ENCODE measurements at places on chromosomes 16 and 17.
A peak's percentile ranks its signal among the peaks of the same experiment; 100 is the strongest.

DNA sequence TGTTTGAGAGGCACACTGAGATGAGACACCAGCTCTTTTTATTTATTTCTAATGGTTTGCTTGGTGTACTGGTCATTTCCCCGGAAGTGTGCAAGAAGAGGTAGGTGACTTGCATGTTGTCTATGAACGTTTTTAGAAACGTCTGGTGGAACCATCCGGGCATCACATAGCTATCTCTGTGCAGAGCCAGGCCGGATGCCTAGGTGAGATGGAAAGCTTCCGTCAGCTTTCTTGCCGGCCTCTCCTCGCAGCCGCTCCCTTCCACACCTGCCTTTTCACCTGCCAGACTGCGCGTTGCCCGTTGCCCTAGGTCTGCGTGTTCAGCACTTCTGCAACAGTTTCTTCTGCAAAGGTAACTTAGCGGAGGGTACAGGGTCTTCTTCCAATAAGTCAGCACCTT, 416.0 kb downstream of the WWOX start:
- no peak for DNase-seq

DNA sequence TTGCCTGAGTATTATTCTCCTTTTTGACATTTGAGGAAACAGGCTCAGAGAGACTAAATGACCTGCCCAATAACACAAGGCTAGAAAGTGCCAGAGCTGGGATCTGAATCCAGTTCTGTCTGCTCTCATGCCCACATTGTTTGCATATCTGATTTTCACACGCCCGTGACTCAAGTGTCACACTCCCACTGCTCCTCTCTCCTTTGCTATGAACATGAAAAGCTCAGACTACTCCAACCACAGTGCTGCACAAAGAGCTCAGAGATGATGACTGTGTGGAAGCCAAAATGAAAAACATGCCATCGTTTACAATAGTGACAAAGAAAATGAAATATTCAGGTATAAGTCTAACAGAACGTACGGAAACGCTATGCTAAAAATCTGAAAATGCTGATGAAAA, 107.9 kb downstream of the SMG6 start:
- peak; percentile 21 for DNase-seq

DNA sequence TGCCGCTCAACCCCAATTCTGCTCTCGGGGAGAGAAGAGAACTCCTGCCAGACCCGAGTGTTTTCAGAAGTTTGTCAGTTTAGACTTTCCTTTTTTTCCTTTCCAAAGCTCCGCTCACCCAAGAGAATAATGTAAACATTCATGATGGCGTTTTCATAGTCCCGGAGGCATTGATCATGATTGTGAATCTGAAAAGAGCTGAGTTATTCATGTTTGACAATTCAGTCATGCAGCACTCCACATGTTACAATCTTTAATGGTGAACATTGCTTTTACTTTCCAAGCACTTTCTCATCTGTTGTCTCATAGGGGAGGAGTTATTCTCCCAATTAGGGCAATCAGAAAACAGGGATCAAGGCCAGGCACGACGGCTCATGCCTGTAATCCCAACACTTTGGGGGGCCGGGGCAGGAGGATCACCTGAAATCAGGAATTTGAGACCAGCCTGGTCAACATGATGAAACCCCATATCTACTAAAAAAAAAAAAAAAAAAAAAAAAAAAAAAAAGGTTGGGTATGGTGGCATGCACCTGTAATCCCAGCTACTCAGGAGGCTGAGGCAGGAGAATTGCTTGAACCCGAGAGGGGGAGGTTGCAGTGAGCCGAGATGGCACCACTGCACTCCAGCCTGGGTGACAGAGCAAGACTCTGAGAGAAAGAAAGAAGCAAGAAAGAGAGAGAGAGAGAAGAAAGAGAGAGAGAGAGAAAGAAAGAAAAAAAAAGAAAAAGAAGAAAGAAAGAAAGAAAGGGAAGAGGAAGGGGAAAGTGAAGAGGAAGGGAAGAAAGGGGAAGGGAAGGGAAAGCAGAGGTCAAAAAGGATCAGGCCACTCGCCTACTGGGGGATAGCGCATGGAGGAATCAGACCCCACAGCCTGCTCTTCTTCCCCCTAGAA, 70.0 kb upstream of the TNRC6C start:
- DNase-seq: no peak

- no peak for DNase-seq
Observed at GRCh38 chr16:49564496-49565229, 191.1 kb downstream of the C16orf78 start.

GRCh38 chr17:13055131-13055530, 37.3 kb upstream of the ELAC2 start:
- DNase-seq: no peak

- DNase-seq: no peak
Observed at GRCh38 chr17:82683534-82683933, 15.0 kb downstream of the RAB40B start.

- DNase-seq: no peak
Observed at GRCh38 chr17:70527364-70527888, 358.1 kb downstream of the KCNJ2 start.

GRCh38 chr17:44587339-44587738, 30.1 kb downstream of the FZD2 start:
- DNase-seq: no peak

DNA sequence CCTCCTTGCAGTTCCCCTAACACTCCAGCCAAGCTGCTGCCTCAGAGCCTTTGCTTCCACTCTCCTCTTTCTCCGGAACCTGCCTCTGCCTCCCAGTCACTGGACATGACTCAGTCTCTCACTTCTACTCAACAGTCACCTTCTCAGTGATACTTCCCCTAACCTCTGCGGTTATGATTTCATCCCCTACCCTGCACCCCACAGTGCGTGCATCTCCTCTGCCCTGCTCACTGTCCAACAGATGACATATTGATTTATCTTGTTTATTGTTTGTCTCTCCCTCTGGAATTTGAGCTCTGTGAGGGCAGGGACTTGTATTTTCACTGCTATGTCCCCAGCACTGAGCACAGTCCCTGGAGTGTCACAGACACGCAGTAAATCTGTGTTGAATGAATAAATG, 100.7 kb downstream of the CYLD start:
- no peak for DNase-seq

DNA sequence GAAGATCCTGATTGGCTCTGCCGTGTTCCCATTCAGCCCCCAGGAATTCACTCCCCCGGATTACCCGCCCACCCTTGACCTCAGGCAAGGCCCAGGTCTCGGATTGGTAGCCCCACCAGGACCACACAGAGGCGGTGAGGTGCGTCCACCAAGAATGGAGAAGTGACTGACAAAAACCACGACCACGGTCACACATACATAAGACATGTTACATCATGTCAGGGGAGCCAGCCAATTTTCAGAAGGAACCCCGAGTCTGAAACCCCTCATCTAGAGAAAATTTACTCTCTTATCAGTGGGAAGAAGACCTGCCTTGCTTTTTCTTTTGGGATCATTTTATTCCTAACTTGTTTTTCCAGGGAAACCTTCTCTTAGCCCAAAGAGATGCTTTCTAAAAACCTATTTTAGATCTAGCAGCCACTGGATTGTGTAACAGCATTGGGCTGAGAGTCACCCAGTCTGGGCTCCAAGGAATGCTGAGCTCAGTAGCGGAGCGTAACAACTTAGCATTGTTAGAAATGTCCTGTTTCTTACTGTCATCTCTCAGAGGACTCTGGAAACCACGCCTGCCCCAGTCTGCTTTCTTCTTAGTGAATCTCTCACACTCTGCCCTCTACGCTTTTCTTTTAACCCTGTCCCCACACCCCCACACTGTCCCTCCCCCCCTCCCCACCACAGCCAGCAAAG, 164.1 kb downstream of the CMIP start:
- DNase-seq: no peak

DNA sequence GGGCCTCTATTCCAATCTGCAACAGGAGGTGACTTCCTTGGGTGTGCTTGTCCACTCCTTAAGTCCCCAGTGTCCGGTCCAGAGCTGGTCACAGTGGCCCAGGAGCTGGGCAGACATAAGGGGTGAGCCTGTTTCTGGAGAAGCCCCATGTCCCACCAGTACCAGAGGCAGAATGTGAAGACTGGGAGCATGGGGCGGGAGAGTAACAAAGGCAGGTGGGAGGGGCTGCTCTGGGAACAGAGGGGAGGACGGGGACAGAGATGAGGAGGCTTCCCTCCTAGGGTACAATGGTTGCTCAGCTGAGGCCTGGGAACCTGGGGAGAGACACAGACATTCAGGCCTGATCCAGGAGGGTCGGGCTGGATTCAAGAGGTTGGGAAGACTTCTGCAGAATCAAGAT, 323.3 kb upstream of the TNRC6C start:
- DNase-seq: no peak

GRCh38 chr16:51996516-51996915, 550.4 kb downstream of the TOX3 start:
- no peak for DNase-seq

GRCh38 chr17:266701-267667, 85.5 kb upstream of the DOC2B start:
- DNase-seq: no peak

DNA sequence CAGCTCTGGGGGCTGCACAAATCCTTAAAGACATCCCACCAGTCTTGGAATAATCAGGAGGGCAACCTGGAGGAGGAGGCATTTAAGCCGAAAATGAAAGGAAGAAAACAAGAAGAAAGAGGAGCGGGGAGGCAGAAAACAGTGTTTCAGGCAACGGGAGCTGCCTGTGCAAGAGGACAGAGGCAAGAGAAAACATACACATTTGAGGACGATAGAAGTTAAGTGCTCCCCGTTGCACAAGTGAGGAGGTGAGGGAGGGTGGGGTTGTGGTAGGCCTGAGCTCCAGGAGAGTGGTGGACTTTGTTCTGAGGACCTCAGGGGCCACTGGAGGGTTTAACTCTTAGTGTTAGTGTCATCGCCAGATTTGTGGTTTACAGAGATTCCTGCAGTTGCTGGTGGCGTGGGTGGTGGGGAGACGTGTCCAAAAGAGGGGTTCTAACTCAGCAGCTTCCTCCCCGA, 27.6 kb upstream of the CIBAR2 start:
- no peak for DNase-seq

- peak; percentile 58 for DNase-seq
Observed at GRCh38 chr17:48816774-48817590, at the start of gene TTLL6. TSS of gene TTLL6 (minus strand) at chr17:48817229. CDS start at chr17:48817072, 157 bp downstream.

DNA sequence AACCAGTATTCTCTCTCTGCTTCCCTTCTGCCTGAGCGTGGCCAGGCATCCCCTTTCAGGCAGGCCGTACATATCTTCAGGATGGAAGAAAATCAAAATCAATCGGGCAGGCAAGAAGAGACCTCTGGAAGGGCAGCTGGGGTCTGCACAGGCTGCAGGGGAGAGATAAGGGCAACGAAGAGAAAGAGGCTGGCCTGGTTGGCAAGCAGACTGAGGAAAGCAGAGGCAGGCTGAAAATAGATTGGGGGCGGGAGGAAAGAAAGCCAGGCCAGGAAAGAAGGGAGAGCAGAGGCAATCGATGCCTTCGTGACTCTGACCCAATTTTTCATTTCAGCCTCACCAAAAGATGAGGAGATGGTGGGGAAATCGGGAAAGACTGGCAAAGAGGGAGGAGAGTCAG, 18.1 kb downstream of the PIPOX start:
- DNase-seq: no peak

DNA sequence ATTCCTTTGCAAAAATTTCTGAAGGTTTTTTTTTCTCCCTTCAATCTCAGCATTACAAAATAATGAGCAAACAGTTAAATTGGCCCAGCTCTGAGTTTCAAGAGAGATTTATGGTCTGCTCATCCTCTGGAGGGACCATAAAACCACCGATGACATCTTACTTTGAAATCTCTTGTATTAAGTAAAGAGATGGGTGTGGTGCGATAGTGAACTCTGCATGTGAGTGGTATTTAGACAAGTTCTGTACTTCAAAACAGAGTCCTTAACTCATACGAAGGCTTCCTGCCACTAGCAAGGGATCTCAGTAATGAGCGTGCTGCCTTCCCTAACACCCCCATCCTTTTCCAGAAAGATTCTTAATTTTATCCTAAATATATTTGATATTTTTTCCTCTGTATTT, 2.1 kb downstream of the FAM20A start:
- no peak for DNase-seq

GRCh38 chr17:74027444-74027843, 176.0 kb upstream of the RPL38 start:
- DNase-seq: no peak

GRCh38 chr17:71287071-71287823, 833.6 kb upstream of the SOX9 start:
- DNase-seq: no peak

DNA sequence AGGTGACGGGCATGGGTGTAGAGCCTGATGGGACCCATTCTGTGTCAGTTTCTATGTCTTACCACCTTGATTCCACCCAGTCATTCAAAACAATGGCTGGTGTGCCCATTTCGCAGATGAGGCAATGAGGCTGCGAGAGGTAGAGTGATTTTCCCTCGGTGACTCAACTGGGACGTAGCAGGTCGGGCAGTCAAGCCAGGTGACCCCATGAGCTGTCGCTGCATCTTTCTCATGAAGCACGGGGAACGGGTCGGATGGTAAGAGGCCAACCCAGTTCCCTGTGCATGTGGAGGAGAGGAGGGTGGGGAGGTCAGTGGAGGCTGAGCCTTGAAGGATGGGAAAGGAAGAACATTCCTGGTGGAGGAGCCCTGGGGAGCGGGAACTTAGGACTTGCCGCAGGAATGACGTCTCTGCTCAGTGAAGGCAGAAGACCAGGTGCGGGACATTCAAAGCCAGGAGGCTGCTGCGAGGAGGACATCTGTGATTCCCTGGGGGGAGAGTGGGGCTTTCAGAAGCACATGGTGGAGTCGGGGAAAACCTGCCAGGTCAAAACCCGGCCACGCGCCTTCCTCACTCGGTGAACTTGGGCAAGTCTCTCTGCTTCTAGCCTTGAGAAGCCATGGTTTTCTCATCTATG, 1.1 kb downstream of the IL21R start:
- DNase-seq: no peak

DNA sequence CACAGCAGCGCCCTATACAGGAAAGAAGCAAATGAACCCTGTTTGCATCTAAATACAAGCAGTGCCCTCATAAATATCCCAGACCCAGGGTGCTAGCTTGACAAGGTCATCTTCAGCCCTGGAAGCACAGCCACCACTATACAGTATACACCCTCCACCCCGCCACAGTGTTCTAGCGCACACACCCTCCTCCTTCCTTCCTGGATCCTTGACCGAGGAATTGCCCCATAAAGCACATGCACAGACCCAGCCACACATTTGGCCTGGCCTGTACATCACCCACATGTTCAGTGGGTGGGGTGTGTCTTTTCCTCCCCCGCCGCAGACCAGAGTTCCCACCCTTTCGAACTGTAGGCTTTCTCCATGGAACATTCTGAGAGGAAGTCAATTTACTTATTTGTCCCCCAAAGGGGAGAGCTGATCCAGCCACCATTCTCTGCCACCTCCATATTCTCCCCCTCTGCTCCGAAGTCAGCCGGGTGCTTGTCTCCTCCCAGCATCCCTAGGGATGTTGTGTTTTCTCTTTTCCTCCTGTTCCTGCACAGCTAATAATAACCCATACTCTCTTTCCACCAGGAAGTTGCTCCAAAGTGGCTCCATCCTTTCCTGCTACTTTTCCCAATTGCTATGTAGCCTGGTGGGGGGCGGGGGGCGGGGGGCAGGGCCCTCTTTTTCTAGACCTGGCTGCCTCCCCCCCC, 6.6 kb downstream of the ABI3 start:
- DNase-seq: no peak

- no peak for DNase-seq
Observed at GRCh38 chr17:18251204-18251603, 7.3 kb downstream of the FLII start.

GRCh38 chr17:61414141-61414935, 14.7 kb downstream of the TBX2 start:
- no peak for DNase-seq

- DNase-seq: no peak
Observed at GRCh38 chr17:7862692-7863437, 5.1 kb downstream of the CYB5D1 start.

Data from activated gamma-delta T cell treated with anti-CD3 and anti-CD28 coated beads, Interleukin-2, amount 50 U/mL, for 16 hours (primary cell).